ENCODE measurements at places on chromosomes 11 and 22.
A peak's percentile ranks its signal among the peaks of the same experiment; 100 is the strongest.

DNA sequence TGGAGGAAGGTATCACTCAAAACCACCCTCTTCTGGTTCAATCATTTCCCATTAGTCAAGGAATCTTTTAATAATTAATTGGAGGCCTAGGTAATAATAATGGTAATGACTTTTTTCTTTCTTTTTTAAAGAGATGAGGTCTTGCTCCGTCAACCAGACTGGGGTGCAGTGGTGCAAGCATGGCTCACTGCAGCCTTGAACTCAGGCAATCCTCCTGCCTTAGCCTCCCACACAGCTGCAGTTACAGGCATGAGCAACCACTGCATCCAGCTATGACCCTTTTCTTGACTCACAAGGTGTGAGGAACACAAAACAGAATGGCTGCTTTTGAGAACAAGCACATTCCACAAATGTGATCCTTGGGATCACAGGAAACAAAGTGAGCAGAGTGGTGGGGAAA is 3.6 kb downstream of the POLDIP3 start:
- no peak for DNase-seq

DNA sequence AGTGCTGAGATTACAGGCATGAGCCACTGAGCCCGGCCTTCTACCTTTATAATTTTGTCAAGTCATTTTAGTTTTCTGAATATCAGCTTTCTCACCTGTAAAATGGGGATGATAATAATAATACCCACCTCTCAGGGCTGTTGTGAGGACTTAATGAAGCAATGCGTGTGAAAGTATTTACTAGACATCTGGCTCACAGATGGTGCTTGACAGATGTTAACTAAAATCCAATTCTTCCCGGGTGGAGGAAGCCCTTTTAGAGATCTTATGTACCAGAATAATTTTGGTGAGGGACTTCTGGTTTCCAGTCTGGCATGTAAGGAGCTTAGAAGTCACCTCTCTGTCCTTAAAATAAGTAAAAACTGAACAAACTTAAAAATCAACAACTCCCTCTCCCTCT is 43.7 kb upstream of the NUP160 start:
- no peak for DNase-seq

DNA sequence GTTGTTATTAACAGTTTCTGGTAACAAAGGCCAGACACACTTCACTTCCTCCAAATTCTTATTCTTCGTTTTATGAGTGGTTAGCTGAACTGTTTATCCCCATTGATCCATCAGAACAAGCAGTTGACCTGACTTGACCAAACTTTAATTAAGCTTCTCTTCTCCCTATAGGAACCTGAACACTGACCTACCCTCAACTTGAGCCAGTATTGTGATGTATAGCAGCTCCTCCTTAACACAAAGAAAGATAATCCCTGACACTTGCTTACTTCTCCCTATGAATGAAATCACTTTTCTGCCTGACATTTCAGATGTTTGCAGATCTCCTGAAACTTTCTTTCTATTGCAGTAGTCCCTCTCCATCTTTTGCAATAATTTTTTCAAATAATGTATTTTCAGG is 41.9 kb downstream of the ANO5 start:
- no peak for DNase-seq

DNA sequence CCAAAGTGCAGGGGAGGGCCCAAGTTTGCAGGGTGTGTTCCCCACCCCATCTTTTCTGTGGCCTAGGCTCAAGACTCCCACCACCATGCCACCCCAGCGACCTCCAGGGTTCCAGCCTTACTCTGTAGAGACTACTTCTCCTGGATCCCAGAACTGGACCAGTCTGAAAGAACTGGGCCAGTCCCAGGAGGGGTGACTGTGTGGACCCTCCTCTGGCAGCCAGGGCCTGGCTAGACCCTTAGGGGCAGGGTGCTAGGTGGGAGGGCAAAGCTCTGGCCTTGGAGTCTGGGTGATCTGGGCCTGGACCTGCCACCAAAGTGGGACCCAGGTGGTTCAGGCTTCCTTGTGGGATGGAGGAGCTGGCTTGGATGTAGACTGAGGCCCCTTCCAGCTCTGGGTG is 41.8 kb upstream of the ACCSL start:
- no peak for DNase-seq

DNA sequence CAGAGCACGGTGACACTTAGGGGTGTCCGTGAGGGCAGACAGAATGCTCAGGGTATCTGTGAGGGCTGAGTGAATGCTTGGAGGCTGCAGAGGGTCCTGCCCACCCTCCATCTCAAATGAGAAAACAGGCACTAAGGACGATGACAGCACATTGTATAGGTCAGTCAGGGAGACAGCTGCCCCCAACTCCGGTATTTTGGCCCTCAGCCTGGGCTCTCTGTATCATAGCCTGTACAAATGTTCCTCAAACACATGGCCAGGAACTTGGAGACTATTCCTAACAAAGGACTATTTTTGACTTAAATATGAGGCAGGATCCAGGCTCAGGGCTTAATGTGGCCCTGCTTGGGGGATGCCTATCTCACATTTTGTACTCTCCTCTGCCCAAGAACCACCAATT is 145.4 kb downstream of the OPCML start:
- DNase-seq, result no peak

GRCh38 chr11:109957601-109958000 is 135.6 kb upstream of the ZC3H12C start:
- DNase-seq, result peak; percentile 9

- no peak for DNase-seq
These were observed 13.4 kb upstream of the DAGLA start for GRCh38 chr11:61666684-61667297.

- DNase-seq, result no peak
These were observed 492.1 kb upstream of the CADM1 start for GRCh38 chr11:115996125-115996807.

DNA sequence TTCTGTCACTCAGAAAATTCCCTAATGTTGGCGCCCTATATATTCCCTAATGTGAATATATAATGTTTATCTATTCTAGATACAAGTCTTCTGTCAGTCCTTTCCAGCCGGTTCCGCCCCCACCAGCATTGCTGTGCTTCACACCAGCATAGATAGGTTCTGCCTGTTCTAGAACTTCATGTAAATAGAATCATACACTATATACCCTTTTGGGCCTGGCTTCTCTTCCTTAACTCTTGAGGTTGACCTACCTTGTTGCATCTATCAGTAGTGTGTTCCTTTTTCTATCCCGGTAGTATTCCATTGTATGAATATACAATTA is 34.6 kb downstream of the OTOG start:
- DNase-seq, result no peak

GRCh38 chr22:21741790-21742189 is 6.2 kb upstream of the YPEL1 start:
- DNase-seq, result no peak

DNA sequence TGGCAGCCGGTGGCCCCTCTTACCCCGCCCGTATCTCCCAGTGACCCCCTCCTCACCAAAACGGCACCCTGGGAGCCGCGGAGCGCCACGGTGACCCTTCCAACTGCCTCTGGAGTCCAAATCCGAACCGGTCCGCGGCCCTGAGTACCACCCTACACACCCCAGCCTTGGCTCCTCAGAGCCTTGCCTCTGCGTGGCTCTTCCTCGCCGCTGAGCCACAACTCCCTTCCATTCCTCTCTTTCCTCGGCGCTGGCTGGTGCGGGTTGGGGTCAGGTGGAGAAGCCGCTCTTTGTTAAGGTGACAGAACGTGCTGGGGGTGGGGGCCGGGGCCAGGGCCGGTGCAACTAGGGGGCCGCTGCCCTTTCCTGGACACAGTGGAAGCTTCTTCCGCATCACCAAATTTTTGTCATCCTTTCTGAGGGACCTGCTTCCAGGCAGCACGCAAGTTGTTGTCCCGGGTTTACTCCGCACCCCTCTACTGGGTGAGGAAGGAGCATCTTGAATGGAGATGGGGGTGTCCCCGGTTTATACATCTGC is 6.5 kb downstream of the ALX4 start:
- no peak for DNase-seq

GRCh38 chr11:31529701-31530100 is 20.1 kb downstream of the ELP4 start:
- DNase-seq, result no peak

GRCh38 chr11:128048121-128048520 is 539.2 kb downstream of the ETS1 start:
- no peak for DNase-seq

DNA sequence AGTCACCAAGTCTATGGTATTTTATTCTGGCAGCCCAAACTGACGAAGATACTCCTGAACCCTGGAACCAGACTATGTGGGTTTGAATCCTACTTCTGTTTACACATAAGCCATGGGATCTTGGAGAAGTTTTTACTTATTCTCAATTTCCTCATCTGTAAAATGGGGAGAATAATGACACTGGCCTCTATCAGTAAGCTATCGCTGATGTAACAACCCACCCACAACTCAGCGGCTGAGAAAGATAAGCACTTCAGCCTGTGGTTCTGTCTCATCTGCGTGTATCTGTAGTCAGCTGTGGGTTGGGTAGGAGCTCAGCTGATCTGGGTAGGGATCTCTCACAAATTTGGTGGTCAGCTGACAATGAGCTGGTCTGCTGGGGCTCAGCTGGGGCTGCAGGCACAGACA is 68.0 kb upstream of the ALX4 start:
- no peak for DNase-seq

DNA sequence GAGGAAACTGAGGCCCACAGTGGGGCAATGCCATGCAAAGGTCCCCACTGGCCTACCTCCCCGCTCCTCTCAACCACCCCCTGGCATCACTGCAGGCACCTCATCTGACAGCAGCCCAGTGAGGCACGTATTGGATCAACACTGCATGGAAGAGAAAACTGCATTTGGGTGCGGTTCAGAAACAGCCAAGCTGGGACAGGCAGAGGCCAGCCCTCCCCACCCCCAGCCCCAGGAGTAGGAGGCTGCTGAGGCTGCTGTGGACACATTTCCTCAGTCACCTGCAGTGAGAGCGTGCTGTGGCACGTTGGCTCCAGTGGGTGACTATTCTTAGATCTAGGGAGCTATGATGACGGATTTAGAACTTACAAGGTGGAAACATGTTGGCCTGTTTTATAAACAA is 63.7 kb downstream of the KCNC1 start:
- no peak for DNase-seq

- DNase-seq, result no peak
These were observed 46.6 kb downstream of the MN1 start for GRCh38 chr22:27754888-27755480.

DNA sequence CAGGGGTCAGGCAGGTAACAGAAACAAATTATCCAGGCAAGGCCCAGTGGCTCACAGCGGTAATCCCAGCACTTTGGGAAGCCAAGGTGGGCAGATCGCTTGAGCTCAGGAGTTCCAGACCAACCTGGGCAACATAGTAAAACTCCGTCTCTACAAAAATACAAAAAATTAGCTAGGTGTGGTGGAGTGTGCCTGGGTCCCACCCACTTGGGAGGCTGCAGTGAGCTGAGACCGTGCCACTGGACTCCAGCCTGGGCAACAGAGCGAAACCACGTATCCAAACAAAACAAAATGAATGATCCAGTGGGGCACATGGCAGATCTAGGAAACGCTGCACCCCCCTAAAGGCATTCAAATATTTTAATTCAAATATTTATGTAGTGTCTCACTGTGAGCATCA is 9.9 kb downstream of the NUMA1 start:
- no peak for DNase-seq

DNA sequence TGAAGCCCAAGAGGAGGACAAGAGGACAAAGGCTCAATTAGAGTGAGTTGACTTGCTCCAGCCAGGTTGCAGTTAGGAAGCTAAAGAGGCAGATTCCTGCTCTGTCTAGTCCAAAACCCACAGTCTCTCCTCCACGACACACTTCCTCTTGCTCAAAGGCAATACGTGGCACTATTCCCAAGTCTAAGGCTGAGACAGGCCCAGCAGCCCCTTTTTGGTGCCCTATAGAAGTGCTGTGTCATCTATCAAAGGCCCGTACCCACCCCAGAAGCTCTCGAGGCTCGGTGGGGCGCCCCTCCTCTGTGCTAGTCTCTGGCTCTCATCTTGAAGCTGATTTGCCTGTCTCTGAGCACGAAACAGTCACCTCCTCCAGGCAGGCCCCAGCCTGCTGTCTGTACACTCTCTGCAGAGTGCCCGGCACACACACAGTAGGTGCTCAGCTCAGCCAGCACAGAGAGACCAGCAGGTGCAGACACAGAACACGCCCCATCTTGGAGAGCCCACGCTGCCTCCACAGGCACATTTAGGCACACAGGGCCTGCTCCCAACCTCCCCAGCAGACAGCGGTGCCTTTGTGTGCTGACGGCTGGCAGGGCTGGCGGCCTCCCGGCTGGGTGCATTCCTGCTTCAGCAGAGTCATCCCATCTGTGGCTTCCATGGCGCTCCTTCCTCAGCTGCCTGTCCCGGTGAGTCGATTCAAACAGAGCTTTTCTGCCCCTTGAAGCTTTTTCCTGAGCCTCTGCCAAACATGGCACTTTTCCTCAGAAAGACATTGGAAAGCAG is 52.8 kb downstream of the MYH9 start:
- DNase-seq, result peak; percentile 72

GRCh38 chr22:33728847-33729246 is 191.4 kb downstream of the LARGE1 start:
- no peak for DNase-seq

DNA sequence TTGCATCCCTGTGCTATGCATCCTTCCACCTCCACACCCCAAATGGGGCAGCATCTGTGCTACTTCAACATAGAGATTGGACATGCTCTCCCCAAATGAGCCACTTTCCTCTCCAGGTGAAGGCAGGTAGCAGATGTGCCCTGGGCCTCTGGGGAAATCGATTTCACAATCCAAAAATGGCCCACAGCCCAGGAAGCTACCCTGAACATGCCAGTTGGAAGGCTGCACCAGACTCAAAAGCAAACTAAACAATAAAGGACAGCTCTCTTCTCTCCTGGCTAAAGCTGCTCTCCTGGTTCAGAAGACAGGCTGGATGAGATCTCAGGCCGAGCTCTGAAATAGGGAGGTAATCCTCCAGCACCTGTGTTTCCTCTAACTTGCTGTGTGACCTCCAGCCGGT is 19.7 kb downstream of the ISX start:
- DNase-seq, result no peak

DNA sequence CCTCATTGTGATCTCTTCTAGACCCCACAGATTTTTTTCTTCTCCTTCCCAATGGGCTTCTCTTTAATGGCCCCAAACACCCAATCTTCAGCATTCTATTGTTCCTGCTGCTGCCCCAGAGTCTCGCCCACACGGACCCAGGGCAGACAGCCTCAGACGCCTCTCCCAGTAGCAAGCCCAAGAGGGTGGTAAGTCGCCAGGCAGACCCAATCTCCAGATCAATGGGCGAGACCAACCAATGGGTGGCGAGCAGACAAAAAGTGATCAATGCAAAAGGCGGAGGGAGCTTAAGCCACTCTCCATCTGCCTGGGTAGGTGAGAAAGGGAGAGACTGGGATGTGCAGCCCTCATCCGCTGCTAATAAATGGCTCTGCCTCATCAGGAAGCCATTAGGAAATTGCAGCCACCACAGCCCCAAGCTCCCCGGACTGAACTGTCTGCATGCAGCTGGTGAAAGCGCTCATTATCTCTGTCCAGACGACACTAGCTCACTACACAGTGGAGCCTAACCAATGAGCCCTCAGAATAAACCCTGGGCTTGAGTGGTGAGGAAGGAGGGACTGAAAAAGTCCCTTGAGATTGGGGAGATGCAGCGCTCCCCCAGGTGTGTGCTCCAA is 81.8 kb downstream of the ETS1 start:
- no peak for DNase-seq

All from SW480 (cell line).